Muscle of back (tissue), 13 donors: ENCODE measurements at places on chromosomes 7 and 10. TPM values are rescaled to one million over a fixed set of nuclear protein-coding genes. Genes with fewer than 3 reads are reported as not detected.
A peak's percentile ranks its signal among the peaks of the same experiment; 100 is the strongest.

- no peak for DNase-seq
These were observed 47.8 kb upstream of the KCNMA1 start for GRCh38 chr10:77685432-77685831.

GRCh38 chr7:157020514-157021070, 10.1 kb upstream of the MNX1 start:
- DNase-seq = no peak

GRCh38 chr7:10238641-10239040, 735.0 kb upstream of the PHF14 start:
- no peak for DNase-seq

The INSYN2A gene
- 1.4 TPM for polyA plus RNA-seq

The TWNK gene
- 9.8 TPM for polyA plus RNA-seq

DNA sequence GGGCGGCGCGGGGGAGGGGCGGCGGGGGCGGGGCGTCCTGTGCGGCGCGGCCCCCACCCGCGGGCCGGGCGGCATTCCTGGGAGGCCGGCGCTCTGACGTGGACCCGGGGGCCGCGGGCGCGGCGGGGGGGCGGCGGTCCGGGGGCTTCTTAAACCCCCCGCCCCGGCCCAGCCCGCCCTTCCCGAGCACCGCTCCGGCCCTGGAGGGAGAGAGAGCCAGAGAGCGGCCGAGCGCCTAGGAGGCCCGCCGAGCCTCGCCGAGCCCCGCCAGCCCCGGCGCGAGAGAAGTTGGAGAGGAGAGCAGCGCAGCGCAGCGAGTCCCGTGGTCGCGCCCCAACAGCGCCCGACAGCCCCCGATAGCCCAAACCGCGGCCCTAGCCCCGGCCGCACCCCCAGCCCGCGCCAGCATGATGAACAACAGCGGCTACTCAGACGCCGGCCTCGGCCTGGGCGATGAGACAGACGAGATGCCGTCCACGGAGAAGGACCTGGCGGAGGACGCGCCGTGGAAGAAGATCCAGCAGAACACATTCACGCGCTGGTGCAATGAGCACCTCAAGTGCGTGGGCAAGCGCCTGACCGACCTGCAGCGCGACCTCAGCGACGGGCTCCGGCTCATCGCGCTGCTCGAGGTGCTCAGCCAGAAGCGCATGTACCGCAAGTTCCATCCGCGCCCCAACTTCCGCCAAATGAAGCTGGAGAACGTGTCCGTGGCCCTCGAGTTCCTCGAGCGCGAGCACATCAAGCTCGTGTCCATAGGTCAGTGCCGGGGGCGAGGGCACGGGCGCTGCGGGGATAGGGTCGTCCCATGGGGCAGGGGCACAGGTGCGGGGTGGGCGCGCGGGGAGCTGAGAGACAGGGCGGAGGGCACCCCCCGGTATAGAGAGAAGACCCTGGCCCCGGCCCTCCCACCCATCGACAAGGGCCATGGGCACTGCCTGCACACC, at the start of gene FLNC:
TSS of gene FLNC (plus strand) at position 176 of the 947 bp plus-strand sequence. CDS start at position 408, 232 bp downstream.
- peak; percentile 92 for DNase-seq

GRCh38 chr7:47044625-47045024, 537.3 kb downstream of the TNS3 start:
- no peak for DNase-seq

The FAM25G gene
- not detected for polyA plus RNA-seq

- no peak for DNase-seq
These were observed 1.8 kb upstream of the OPN4 start for GRCh38 chr10:86652361-86653202.

The TRIM73 gene
- polyA plus RNA-seq = 2.5 TPM

DNA sequence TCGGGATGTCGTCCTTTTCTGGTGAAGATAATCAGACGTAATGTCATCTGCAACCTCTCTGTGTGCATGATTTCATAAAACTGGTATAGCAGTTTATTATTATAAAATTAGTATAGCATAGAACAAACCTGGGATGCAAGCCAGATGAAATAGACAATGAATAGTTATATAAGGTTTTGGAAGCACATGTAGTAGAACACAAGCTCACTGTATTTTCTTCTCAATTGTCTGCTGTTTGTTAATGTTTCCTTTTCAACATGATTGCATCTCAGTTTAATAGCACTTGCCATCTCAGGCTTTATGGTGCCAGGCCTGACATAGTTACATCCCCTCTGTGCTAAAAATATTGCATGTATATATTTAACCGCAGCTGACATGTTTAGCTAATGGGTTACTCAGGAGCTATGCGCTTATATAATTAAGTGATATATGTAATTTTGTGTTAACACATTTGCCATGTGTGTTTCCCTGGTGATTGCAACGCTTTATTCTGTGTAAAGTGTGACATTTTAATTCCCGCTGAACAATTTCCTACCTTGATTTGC, 132.7 kb downstream of the ARID5B start:
- DNase-seq = peak; percentile 60

- no peak for DNase-seq
These were observed 238.4 kb downstream of the DIP2C start for GRCh38 chr10:451021-451471.

GRCh38 chr10:22911889-22912762, 15.7 kb upstream of the ARMC3 start:
- peak; percentile 27 for DNase-seq

The CNNM1 gene
- polyA plus RNA-seq = 0.19 TPM

DNA sequence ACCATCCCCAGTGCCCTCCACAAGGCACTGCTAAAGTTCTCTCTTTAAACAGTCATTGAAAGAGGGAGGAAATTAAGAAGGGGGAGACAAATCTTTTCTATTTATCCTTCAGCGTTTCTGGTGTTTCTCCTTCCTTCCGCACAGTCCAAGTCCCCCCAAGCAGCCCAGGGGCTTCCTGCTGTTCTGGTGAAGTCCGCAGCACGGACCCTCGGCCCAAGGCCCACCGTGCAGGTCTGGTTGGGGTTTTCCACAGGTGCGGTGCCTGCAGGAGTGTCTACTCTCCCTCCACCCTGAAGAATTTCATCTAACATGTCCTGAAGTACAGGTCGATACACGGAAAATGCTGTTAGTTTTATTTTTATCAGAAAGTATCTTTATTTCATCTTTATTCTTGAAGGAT, 34.1 kb upstream of the KNDC1 start:
- no peak for DNase-seq

GRCh38 chr10:47361293-47361692, 13.1 kb downstream of the RBP3 start:
- DNase-seq = no peak

DNA sequence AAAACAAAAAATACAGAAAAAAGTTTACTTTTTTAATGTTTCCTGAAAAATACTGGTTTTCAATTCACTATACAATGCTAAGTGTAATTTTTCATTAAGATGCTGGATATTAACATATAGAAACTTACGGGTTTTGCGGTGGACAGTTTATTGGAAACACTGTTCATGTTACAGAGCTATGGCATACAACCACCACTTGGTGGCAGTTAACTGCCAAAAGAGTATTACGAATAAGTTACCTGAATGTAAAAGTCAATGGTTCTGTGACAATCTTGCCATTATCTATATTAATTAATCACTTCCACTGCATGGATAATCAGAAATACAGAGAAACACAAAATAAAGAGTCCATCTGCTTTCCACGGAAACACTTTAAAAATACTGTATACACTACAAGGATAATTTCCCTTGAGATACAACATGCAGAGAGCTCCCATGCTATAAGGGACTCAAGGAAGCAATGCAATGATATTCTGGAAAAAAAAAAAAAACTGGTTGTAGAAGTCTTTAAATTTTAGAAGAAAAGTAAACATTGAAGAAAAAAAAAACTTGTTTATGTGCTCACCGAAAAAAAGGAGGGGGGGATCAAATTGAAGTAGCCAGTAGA, 97.0 kb downstream of the TPK1 start:
- DNase-seq = peak; percentile 8

DNA sequence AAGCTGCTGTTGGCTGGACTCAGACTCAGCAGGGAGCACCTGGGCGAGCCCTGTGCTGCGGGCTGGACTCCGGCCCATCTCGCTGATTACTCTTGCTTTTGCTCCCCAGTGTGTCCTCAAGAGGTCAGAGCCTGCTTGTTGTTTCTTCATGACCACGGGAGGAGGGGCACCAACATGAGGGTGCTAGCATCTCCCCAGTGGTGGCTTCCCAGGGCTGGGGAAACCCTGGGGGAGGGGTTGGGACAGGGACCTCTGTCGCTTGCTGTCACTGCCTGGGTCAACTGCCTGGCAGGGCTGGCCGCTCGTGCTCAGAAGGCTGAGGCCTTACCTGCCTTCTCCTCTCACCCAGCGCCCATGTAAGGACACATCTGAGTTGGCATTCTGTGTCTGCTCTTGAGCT, 152.3 kb upstream of the SHH start:
- DNase-seq = no peak

DNA sequence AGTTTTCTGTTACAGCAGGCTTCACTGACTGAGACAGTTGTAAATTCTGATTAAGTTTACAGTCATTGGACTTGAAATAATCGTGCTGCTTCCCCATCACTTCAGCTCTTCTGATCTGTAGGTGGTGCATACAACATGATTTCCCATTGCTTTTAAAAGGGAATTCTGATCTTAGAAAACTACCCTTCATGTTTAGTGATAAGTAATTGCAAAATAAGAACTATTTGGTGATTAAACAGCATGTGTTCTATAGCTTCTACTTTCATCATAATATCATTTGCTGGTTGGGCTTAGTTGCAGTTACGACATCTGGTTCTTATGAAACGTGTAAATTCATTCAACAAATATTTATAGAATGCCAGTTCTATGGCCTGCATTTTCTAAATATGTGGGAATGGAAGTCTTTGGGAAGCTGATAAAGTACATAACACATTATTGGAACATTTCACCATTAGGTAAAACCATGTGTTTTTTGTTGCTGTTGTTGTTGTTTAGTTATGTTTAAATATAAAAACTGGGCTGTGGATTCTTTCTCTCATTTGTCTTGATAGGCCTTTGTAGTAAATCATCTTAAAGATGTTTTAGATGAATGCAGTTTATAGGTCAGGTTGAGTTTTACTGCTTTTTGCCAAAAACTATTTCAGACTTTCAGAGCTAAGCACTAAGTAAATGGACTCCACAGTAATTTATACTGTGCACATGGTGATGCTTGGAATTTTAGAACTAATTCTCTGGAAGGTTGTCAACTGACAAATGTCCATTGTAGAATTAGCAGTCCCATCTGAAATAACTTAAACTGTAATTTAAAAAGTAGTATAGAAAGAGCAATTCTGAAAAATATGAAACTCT, 13.1 kb downstream of the GNAI1 start:
- DNase-seq = peak; percentile 82

The CHST3 gene
- polyA plus RNA-seq = 17.2 TPM

DNA sequence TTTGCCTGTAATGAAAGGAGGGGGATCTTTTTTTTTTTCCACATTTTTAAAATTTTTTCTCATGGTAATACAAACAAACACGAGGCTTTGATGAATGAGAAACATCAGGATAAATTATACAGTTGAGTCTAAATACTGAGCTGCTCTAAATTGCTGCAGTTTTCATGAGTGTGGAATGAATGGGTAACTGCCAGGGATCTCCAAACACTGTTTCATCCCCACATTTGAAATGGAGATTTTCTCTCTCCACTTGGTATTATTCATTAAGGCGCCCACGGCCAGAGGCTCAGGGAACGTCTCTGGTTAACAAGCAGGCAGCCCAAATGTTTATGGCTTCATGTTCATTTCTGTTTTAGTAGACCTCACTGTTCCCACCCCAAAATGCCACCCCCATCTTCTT, 717.1 kb downstream of the GRID1 start:
- DNase-seq = no peak

The GPR85 gene
- polyA plus RNA-seq = 2.3 TPM

The AKR1C4 gene
- not detected for polyA plus RNA-seq

The HERC4 gene
- 24.4 TPM for polyA plus RNA-seq

GRCh38 chr7:21193895-21194294, 234.0 kb upstream of the SP4 start:
- DNase-seq = no peak

The PDZD7 gene
- 1.4 TPM for polyA plus RNA-seq

GRCh38 chr10:101287997-101288635, 58.9 kb upstream of the LBX1 start:
- DNase-seq = no peak

The ARHGAP22 gene
- 1.4 TPM for polyA plus RNA-seq

DNA sequence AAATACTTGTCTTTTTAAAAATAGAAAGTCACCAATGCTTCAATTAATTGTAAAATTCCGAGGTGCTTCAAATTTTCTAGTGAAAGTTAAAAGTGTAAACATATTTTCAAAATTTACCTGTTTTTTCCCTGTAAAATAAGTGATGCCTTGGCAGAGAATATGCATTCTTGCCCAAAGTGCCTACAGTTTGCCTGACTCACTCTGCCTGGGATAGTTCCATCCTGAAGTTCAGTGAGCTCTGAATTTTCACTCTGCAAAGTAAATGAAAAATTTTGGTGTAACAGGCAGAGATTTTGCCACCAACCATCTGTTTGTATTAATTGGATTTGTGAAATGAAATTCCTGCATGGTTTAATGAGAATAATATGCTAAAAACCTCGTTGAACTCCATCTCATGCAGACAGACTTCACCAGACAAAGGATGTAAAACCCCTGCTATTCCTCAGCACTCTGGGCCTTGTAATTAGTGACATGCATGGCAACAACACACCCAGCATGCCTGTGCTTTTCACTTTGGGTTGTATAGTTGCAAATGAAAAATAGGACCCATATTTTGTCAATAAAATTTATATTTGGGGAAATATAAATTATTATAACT, 117.4 kb upstream of the GNAI1 start:
- DNase-seq = no peak

GRCh38 chr10:87615856-87616255, 43.8 kb upstream of the PAPSS2 start:
- no peak for DNase-seq

DNA sequence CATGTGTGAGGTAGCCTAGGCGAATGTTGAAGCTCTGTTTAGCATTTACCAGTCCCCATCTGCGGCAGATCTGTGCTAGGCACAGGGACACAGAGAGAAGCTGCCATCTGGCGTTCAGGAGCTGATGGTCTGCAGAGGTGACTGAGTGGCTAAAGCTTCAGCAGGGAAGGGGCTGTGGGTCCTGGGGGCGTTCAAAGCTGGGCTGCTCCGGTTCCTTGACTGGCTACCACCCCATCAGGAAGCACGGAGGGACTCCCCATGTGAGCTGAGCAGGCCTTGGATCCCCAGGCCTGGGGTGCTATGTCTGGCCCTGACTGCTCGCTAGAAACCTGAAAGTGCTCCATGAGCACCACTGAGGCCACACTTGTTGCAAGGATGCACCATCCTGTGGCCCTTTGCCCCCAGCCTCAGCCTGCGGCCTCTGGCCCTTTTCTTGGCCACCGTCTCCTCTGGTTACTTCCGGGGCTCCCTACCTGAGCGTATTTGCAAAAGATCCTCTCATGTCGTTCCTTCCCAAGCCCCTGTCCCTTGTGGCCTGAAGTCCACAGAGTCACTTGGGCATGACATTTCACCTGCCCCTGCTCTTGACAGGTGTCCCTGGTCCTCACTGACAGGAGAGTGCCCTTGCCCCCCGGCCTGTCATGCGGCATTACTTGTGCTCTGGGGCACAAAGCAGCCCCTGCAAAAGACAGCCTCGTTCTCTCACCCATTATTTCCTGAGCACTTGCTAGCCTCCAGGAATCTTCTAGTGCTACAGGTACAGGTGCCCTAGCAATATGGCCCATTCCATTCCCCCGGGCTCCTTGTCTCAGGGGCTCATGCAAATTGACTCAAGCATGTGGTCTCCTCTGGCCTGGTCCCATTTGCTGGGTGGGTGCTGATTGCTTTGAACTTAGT, 108.1 kb downstream of the GLRX3 start:
- no peak for DNase-seq
